ENCODE measurements at places on chromosomes 11 and 22.

GRCh38 chr22:22691716-22692701 lies 47.6 kb downstream of the GGTLC2 start:
- no peak for DNase-seq

DNA sequence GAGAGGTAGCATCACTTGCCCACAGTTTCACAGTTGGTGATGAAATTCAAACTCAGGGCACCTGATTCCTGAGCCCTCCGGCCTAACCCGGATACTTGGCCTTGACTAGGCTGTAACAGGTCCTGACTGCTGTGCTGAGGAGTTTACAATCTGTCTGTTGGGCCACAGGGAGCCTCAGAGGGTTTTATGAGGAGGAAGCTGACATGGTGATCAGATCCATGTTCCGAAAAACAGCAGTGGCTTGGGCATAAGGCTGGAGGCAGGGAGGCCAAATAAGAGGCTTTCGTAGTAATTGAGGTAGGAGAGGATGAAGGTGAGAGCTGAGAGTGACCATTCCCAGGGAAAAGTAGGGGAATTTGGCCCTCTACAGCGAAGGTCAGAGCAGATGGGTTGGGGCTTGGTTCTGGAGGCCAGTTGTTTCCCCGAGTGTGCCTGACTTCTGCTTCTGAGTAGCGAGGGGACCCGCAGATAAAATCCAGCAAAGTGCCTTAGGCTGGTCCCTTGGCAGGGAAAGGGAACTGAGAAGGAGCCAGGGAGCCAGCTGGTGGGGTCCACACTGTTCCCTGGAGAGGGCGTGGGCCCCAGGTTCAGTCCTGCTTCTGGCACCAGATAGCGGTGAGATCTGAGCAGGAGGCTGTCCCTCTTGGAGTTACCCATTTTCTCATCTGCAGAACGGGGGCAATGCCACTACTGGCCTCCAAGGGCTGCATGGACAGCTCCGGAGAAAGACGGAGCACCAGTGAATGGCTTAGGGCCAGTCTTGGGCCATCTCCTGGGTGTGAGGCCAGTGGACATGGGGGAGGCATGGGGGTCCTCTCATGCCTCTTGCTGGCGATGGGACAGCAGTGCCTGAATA lies 6.5 kb downstream of the PRDM11 start:
- no peak for DNase-seq

DNA sequence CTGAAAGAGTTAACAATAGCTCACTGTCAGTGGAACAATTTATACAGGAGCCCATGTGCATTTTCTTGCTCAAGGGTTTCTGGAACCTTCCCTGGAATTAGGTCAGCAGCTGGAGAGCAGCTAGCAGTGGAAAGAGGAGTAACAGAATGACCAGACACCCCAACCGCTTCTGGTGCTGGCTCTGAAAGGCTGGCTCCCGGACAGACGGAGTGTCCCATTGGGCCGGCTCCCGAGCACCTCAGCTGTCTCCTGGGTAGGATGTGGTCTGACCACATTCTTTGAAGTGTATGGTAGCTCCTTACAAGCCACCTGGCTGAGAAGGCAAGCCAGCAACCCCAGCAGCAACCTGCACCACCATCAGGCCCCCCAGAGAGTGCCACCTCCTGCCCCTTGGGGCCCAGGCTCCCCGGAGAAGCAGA lies 44.7 kb downstream of the ABTB2 start:
- DNase-seq = no peak

- no peak for DNase-seq
Measured at GRCh38 chr22:41243361-41243760, 2.6 kb upstream of the CHADL start.

DNA sequence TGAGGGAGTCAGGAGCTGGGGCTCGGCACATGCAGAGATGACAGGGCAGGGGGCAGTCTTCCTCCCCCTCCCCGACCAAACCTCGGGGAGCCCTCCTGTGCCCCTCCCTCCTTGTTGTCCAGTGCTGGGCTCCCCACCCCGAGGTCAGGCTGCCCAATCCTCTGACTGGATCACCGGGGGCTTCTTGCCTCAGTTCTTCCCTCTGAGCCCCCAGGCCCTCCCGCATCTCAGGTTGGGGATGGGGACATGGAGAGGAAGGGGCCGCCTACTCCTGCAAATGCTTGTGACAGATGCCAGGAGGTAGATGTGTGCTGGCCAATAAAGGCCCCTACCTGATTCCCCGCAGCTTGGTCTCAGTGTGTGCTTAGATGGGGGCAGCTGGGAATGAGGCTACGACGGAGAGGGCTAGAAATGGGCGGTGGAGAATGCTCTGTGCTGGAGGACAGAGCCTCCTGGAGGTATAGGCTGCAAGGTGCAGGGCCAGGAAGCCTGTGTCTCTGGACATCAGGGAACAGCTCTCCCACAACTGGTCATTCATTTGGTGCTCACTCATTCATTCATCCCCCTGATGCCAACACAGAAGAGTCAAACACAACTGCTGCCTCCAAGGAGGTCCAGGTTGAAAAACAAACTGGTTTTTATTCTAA lies 8.4 kb downstream of the RHBDD3 start:
- no peak for DNase-seq

GRCh38 chr11:83140691-83141455 lies 16.1 kb upstream of the PCF11 start:
- DNase-seq = no peak

GRCh38 chr11:130168105-130168504 lies 8.5 kb downstream of the ST14 start:
- no peak for DNase-seq

DNA sequence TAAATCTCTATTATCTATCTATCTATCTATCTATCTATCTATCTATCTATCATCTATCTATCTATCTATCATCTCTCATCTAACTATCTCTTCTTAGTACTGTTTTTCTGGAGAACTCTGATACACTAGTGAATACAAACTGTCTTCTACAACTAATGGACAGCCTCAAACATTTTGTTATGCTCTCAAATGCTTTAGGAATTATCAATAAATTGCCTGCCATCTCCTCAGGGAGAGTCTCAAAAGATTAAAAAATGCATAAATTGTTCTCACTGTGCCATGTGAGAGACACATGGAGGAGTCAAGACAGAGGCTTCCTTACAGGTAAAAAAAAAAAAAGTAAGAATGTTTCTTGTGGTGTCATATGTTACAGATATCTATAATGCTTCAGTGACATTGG lies at the start of gene OR8K3:
OR8K3 (plus strand) TSS at position 301 of the 400 bp plus-strand sequence. CDS start 3,163 bp downstream, outside the sequence.
- no peak for DNase-seq

DNA sequence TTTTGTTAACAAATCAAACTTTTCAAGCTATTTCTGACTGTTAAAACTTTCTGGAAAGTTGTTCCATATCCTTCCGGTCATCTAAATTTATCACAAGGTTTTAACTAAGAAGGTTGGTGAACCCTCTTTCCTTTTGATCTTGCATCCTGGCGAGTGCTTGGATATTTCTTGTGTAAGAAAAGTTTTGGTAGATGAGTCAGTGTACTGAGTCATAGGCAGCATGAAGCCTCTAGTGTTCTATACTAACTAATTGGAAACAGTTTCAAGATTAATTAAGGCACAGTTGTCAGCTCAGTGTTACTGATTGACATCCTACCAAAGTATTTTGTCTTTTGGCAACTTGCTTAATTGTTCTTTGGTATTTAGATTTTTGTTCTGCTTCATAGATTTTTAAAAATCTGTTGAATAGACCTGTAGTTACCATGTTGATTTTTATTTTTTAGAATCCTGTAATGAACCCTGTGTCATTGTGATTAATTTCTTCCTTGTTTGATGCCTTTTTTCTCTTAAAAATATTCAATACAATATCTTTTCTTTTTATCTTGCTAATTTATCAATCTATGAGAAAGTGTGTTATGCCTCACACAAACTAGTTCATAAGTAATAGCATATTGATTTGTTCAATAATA lies 38.0 kb downstream of the METTL15 start:
- DNase-seq = peak; percentile 81

GRCh38 chr22:38033522-38034277 lies 23.5 kb upstream of the PICK1 start:
- DNase-seq = no peak

DNA sequence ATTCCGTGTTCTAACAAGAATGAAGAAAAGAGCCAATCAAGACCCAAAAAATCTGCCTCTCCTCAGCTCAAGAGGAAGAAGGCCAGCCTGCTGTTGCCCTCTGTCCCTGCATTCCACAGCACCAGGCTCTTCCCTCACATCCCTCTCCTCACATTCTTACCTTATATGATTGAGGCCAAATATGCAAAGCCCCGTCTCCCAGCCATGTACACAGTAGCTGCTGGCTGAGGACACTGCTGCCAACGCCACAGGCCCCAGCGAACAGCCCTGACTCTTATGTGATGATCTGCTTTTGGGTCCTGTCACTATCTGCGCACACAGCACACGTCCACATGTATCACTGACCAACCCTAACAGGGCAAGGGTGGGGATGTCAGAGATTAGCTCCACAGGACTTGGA lies 60.2 kb downstream of the MICAL3 start:
- no peak for DNase-seq

DNA sequence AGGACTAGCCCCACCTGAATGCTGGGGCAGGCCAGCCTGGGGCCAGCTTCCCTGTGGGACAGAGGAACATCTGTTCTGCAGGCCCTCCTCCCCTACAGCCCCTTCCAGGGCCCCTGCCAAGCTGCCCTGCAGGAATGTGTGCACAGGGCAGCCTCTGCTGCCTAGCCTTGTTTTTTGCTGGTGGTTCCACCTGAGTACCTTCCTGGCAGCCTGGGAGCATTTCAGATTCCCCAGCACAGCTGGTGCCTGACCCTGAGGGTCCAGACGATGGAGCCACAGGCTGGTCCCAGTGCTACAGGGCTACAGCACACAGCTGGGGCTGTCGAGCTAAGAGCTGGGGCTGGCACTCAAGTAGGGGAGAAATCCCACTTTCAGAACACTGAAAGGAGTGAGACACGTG lies 22.3 kb upstream of the GPR83 start:
- DNase-seq = no peak

DNA sequence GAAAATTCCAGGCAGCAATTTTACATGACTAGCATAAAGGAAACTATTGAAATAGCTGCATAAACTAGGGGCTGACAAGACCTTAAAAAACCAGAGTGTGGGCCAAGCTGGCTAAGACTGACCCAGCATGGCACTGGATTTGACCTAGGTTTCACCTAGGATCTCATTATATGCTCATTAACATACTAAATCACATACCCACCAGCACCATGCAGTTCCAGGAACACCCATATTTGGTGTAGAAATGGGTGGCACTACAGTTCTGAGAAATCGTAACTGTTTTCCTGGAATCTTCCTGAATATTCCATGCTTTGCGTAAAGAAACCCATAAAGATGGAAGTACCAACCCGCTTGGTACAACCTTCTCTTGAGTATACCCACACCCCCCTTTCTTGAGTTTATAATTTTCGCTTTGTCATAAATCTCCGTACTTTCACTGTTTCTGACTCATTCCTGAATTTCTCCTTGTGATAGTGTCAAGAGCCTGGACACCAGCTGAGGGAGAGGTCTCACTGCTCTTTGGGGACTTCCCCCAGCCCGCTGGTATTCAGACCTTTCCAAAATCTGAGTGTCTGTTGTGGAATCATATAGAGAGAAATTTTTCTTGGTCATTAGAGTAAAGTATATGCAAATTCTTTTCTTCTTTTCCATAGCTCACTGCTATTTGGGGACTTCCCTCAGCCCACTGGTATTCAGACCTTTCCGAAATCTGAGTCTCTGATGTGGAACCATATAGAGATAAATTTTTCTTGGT lies 55.1 kb downstream of the MTMR3 start:
- DNase-seq = no peak
